C1 segment of cervical spinal cord (tissue), 14 donors: ENCODE measurements at places on chromosomes 7 and 10.

GRCh38 chr7:5214236-5214635 lies 24.2 kb downstream of the WIPI2 start:
- DNase-seq, result no peak

GRCh38 chr10:28761084-28761846 lies 83.9 kb downstream of the BAMBI start:
- DNase-seq, result no peak

DNA sequence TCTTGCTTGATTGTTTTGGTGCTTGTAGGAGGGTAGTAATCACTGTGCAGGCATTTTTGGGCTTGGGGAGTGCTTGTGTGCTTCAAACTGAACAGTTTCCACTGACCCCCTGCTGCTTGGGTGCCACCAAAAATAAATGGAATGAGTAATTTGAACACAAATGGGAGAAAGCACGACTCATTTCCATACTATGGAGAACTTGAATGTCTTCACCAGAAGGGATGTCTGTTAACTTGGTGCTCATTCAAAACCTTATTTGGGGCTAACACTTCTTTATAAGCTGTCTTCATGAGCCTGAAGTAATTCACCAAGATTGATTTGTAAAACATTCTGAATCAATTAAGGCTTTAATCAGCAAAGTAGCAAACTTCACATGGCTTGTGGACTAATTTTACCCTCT lies 560.3 kb downstream of the SDK1 start:
- no peak for DNase-seq

- no peak for DNase-seq
Measured at GRCh38 chr10:10910634-10911033, 107.0 kb upstream of the CELF2 start.

GRCh38 chr7:47088329-47089067 lies 493.4 kb downstream of the TNS3 start:
- no peak for DNase-seq

GRCh38 chr10:83809001-83809400 lies 330.3 kb upstream of the GHITM start:
- DNase-seq, result no peak

- no peak for DNase-seq
Measured at GRCh38 chr10:78328592-78329404, 295.1 kb downstream of the RPS24 start.

DNA sequence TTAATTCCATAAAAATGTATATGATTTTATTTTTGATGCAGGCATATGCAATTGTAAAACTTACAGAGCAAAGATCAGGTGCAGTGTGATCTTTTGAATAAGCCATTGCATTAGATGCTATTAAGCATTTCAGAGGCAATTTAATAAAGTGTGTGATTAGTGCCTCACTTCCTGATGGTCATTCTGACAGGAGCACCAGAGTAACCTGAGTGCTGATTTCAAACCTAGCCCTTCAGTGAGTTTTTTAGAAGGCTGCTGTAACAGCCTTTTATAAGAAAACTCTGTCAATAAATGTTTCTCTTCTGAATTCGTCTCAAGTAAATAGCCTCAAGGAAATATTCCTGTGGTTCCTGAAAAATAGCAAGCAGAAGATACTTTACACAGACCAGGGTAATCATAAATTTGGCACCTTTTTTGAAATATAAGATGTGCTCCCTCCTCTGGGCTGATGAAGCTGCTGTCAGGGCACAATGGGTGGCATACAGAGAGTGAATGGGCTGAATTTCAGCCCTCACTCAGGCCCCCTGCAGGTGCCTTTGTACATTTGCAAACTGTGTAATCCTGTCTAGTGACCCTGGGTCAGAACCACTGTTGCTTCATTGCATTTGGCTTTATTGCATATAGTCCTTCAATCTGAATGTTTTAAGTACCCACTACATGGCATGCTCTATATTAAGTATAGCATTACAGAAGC lies 193.7 kb upstream of the CSTF2T start:
- no peak for DNase-seq

GRCh38 chr7:29217113-29217512 lies 22.5 kb downstream of the CHN2 start:
- no peak for DNase-seq

GRCh38 chr10:85527616-85528317 lies 838.8 kb downstream of the GRID1 start:
- DNase-seq, result no peak

DNA sequence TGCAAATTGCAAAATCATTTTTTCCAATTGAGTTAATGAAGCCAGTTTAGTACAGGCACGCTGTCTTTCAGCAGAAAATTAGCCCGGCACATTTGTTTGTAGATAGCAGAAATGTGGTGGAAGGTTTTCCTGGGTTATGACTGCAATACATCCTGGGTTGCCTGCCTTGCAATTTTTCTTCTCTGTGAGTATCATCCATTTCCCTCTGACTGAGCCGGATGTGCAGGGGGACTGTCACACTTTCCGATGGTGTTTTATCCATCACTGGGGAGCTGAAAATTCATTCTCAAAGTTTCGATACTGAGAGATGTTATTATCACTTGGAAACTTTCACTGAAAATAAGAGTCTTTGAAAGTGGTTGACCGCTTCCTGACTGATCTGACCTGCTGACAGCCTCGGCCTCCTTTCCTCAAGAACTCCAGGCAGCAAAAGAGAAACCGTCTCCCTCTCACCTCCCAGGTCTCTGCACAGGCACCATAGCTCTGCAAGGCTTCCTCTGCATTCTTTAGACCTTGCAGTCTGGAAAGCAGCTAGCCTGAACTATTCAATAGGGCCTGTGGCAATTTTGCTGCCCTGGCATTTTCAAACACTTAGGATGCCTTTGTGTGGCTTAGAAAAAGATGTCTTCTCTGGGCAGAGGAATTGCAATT lies 320.8 kb upstream of the NRP1 start:
- no peak for DNase-seq

DNA sequence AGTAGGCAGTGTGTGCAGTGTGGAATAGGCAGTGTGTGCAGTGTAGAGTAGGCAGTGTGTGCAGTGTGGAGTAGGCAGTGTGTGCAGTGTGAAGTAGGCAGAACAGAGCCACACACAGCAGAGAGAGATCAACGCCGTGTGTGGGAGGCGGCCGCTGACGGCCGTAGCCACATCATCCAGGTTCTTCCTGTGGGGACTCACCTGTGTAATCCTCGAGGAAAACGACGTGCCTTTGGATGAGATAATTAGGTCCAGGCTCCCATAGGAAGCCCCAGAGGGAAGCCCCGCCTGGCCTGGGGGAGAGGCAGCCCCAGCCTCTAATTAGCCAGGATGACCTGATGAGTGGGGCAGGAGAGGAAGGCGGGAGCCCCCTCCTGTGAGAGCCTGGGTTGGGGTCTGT lies 25.4 kb downstream of the KNDC1 start:
- no peak for DNase-seq

DNA sequence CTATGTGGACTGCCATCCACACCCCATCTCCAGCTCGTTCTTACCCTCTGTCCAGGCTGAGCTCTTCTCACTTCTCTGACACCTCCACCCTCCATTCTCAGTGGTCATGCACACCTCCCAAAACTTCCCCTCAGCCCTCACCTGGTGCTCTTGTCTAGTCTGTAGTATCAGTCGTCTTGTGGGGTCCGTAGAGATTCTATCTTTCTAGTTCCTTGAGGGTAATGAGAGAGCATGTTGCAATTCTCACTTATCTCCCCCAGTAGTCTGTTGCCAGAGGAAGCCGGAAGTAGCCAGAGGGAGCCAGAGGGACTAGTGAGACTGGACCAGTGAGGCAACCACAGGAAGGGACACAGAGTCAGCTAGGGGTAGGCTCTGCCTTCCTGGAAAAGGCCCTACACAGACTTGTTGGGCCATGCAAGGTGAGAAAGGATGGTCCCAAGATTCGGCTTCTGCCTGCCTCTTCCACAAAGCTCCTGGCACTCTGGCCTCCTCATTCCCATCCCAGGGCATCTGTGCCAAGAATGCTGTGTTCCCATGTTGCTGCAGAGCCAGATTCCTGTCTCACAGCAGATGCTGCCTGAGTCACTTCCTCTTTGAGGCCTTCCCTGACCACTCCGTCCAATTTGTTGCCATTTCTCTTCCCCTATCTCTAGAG lies 50.6 kb upstream of the DUSP5 start:
- no peak for DNase-seq

GRCh38 chr7:27160145-27160545 lies 3.7 kb upstream of the HOXA7 start:
- no peak for DNase-seq

DNA sequence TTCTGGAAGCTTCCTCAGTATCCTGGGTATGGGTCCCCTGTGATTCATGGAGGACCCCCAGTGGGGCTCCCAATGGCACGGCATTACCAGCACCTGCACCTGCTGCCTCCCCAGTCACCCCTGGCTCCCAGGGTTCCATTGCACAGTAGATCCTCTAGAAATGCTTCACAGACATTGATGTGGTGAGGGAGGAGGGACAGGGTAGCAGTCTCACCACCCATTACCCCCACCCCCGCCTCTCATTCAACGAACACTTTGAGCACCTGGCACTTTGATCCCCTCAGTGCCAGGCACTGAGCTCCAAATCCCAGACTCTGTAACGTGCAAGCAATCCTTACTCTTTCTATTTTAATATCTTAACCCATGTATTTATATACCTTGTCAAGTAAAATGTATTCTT lies 26.8 kb upstream of the PSAP start:
- no peak for DNase-seq

- DNase-seq, result no peak
Measured at GRCh38 chr7:74464931-74465886, 11.5 kb downstream of the GTF2IRD1 start.

DNA sequence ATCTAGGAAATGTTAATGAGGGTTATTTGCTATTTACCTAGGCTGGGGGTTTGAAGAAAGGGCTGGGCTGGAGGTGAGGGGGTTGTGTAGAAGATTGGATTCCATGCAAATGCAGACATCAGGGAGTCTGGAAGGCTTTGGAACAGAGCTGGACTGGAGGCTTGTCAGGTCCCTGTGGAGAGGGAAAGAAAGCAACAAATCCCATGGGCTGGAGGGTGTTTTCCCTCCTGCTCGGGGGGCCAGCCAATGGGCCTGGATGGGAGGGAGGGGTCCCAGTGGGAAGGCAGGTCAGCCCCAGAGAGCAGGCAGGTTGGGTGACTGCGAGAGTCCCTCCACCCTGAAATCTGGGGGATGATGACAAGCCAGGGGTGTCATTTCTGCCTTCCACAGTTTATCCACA lies 431.8 kb downstream of the RPS24 start:
- no peak for DNase-seq

DNA sequence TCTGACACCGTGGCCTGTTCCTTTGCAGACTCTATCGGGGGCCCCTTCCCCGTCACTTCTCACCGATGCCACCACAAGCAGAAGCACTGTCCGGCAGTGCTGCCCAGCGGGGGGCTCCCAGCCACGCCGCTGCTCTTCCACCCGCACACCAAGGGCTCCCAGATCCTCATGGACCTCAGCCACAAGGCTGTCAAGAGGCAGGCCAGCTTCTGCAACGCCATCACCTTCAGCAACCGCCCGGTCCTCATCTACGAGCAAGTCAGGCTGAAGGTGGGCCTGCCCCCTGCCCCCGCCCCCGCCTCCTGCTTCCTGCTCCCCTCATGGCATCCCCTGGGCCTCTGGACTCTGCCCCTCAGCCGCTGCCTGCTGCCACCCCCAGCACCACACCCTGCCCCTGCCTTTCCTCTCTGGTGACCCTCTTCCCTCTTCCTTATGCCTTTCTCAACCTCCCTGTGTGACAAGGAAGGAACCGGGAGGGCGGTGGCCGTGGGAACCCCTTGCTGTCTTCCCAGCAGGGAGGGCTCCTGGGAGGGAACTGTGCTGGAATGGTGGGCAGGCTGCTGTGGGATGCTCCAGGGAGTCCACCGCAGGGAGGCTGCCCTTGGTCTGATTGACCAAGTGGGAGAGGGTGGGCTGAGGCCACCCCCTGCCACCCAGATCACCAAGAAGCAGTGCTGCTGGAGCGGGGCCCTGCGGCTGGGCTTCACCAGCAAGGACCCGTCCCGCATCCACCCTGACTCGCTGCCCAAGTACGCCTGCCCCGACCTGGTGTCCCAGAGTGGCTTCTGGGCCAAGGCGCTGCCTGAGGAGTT lies 77.5 kb downstream of the NEURL1 start:
- no peak for DNase-seq

- no peak for DNase-seq
Measured at GRCh38 chr7:155460926-155461613, 3.1 kb downstream of the EN2 start.

GRCh38 chr7:8982338-8982992 lies 549.1 kb downstream of the NXPH1 start:
- DNase-seq, result no peak

DNA sequence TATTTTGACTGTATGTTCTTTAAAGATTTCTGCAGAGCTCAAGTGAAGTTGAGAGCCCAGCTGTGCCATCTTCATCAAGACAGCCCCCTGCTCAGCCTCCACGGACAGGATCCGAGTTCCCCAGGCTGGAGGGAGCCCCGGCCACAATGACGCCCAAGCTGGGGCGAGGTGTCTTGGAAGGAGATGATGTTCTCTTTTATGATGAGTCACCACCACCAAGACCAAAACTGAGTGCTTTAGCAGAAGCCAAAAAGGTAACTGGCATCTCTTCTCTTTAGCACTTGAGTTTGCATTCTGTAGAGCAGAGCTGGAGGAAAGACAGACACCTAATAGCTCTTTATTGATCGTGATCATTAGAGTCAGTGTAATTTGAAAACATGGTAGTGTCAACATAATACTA lies 33.7 kb downstream of the MCM10 start:
- no peak for DNase-seq
